ENCODE measurements at places on chromosomes 16 and 17. TPM values are rescaled to one million over a fixed set of nuclear protein-coding genes. Genes with fewer than 3 reads are reported as not detected.

GRCh38 chr17:28252436-28252835, 66.6 kb upstream of the TMEM97 start:
- H3K27ac ChIP-seq: no peak overlapping the region
- H3K4me1 ChIP-seq: peaks cover 3% of the 10 kb centered on the region
- peaks cover 6% of the 10 kb centered on the region for H3K27me3 ChIP-seq
- DNase-seq: no peak

GRCh38 chr16:75248536-75249380, 2.7 kb downstream of the BCAR1 start:
- peaks cover 5% of the 10 kb centered on the region for H3K4me1 ChIP-seq
- H3K36me3 ChIP-seq: no peaks in the 10 kb centered on the region
- peaks cover 48% of the 10 kb centered on the region for H3K27me3 ChIP-seq
- H3K4me3 ChIP-seq: no peak overlapping the region
- DNase-seq: no peak
- no peak overlapping the region for H3K27ac ChIP-seq

DNA sequence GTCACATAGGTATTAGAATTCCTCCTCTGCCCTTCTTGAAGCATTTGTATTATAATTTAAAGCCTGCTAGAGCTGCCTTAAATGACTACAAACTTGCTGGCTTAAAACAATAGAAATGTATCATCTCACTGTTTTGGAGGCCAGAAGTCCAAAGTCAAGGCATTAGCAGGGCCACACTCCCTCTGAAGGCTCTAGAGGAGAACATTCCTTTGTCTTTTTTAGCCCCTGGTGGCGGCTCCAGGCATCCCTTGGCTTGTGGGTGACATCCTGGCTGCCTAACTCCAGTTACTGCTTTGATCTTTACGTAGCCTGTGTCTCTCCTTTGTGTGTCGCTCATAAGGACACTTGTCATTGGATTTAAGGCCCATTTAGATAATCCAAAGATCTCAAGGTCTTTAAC, 186.6 kb upstream of the SALL1 start:
- no peak overlapping the region for H3K27ac ChIP-seq
- no peaks in the 10 kb centered on the region for H3K4me1 ChIP-seq
- no peaks in the 10 kb centered on the region for H3K36me3 ChIP-seq

DNA sequence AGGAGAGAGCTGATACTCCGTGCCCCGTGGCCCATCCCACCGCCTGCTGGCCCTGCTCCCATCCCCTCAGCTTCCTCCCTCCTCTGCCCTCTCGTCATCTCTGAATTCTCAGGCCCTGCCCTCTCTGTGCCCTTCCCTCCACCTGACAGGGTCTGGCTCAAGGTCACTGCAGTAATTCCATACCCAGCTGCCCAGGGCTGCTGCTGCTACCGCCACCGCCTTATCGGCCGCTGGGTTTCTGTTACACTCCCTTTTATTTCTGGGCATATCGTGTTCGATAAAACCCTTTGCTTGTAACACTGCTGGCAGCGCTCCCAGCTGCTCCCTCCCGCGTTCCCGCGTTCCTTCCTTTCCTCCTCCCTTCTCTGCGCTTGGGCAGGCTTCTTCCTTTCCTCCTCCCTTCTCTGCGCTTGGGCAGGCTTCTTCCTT, 1.2 kb downstream of the EPN3 start:
- H3K27me3 ChIP-seq: peaks cover 39% of the 10 kb centered on the region
- H3K36me3 ChIP-seq: no peaks in the 10 kb centered on the region
- H3K4me1 ChIP-seq: peaks cover 5% of the 10 kb centered on the region
- H3K27ac ChIP-seq: no peak overlapping the region

- H3K4me3 ChIP-seq: no peak overlapping the region
- peaks cover 1% of the 10 kb centered on the region for H3K4me1 ChIP-seq
- no peak for DNase-seq
- H3K36me3 ChIP-seq: peaks cover 13% of the 10 kb centered on the region
- no peak overlapping the region for H3K27ac ChIP-seq
- no peaks in the 10 kb centered on the region for H3K27me3 ChIP-seq
Measured at GRCh38 chr17:5405400-5405799, 14.1 kb downstream of the NUP88 start.

GRCh38 chr17:6843241-6843880, 11.8 kb upstream of the TEKT1 start:
- H3K4me1 ChIP-seq: peaks cover 3% of the 10 kb centered on the region
- H3K36me3 ChIP-seq: no peaks in the 10 kb centered on the region
- peaks cover 24% of the 10 kb centered on the region for H3K27me3 ChIP-seq
- H3K4me3 ChIP-seq: no peak overlapping the region

DNA sequence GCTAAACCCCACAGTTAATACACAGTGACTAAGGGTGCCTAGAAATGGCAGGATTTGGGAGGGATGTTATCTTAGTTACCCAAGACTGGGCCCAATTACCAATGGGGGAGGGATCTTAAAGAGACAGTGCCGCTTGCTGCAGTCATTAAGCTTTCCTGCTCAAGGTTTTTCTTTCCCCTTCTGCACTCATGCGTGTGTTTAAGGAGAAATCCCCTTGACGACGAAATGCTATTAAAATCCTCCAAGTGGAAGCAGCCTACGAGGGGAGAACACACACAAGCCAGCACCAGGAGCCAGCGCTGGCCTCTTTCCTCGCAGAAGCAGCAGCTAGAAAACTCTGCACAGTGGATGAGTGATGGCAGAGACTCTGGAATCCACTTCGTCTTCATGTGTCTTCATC, 22.0 kb downstream of the SALL1 start:
- no peak overlapping the region for H3K4me3 ChIP-seq
- H3K27ac ChIP-seq: no peak overlapping the region
- H3K27me3 ChIP-seq: peaks cover 15% of the 10 kb centered on the region
- no peaks in the 10 kb centered on the region for H3K36me3 ChIP-seq
- H3K4me1 ChIP-seq: no peaks in the 10 kb centered on the region

DNA sequence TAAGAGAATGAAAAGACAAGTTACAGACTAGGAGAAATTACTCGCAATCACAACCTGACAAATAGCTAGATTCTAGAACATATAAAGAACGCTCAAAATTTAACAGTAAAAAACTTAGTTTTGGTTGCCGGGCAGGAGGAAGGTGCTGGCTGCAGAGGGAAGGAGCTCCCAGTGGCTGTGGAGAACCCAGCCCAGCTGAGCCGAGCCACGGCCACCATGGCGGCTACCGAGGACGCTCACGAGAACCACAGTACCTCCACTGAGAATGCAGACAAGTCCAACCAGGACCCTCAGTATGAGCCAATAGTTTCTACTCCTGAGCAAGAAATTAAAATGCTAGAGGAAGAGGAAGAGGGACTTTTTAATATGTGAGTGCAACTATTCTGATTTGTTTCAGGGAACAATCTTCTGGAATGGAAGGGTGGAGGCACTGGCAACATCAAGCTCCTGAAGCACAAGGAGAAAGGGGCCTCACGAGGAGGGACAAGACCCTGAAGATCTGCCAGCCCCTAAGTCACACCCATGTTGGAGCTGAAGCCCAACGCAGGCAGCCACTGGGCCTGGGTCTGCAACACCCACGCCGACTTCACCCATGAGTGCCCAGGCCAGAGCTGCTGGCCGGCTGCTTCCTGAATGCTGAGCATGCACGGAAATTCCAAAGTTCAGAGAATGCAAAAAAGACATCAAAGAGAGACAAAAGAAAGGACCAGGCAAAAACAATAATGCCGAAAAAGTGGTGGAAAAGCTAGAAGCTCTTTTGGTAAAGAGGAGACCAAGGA, 55.0 kb downstream of the DNAH17 start:
- H3K36me3 ChIP-seq: no peaks in the 10 kb centered on the region
- no peak overlapping the region for H3K4me3 ChIP-seq
- H3K27me3 ChIP-seq: peaks cover 4% of the 10 kb centered on the region
- H3K27ac ChIP-seq: no peak overlapping the region
- DNase-seq: no peak

GRCh38 chr17:49557312-49558024, 18.2 kb upstream of the NXPH3 start:
- H3K27me3 ChIP-seq: peaks cover 7% of the 10 kb centered on the region
- no peaks in the 10 kb centered on the region for H3K36me3 ChIP-seq
- H3K27ac ChIP-seq: no peak overlapping the region
- H3K4me1 ChIP-seq: peaks cover 11% of the 10 kb centered on the region
- H3K4me3 ChIP-seq: no peak overlapping the region

- H3K4me3 ChIP-seq: no peak overlapping the region
- no peaks in the 10 kb centered on the region for H3K27me3 ChIP-seq
- DNase-seq: no peak
Measured at GRCh38 chr17:61700252-61700651, 109.2 kb upstream of the NACA2 start.

DNA sequence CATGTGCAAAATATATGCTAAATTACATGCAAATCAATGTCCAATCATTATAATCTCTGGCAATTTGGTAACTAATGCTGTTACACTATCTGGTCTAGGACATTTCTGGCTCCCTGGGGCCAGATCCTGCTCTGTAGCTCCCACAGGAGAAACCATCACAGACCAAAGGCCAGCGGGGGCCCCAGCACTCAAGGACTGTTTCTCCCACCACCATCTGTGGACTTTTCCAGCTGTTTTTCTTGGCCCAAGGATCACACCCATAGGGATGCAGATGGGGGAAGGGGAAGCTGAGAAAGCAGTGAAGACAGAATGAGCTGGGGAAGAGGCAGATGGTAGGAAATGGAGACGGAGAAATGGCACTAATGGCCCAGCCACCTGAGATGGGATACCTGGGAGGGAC, at the start of gene HIGD1B:
TSS of gene HIGD1B (plus strand) at position 298 of the 400 bp plus-strand sequence. CDS start 270 bp downstream, outside the sequence.
- H3K4me1 ChIP-seq: peaks cover 8% of the 10 kb centered on the region
- no peaks in the 10 kb centered on the region for H3K36me3 ChIP-seq
- H3K27me3 ChIP-seq: no peaks in the 10 kb centered on the region
- no peak for DNase-seq

GRCh38 chr16:7400117-7400890, 67.7 kb downstream of the RBFOX1 start:
- no peak overlapping the region for H3K27ac ChIP-seq
- DNase-seq: no peak
- H3K4me3 ChIP-seq: no peak overlapping the region
- no peaks in the 10 kb centered on the region for H3K36me3 ChIP-seq

DNA sequence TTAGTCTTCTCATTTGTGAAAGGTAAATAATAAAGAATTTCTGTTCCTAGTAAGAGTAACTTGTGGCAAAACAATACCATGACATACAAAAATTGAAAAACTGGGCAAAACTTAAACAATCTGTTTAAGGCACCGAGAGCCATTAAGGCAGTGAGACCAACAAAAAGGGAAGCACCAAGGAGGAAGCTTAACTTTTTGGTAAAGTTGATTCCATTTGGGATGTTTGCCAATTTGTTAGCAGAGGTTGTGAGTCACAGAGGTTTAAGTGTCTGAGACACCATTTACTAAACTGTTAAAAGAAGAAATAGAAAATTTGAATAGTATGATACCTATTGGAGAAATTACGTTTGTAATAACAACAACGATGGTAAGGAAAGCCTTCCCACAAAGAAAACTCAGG, 4.9 kb downstream of the SLC35G3 start:
- H3K4me3 ChIP-seq: no peak overlapping the region
- H3K27ac ChIP-seq: no peak overlapping the region
- DNase-seq: no peak
- H3K4me1 ChIP-seq: peaks cover 38% of the 10 kb centered on the region
- H3K27me3 ChIP-seq: no peaks in the 10 kb centered on the region

DNA sequence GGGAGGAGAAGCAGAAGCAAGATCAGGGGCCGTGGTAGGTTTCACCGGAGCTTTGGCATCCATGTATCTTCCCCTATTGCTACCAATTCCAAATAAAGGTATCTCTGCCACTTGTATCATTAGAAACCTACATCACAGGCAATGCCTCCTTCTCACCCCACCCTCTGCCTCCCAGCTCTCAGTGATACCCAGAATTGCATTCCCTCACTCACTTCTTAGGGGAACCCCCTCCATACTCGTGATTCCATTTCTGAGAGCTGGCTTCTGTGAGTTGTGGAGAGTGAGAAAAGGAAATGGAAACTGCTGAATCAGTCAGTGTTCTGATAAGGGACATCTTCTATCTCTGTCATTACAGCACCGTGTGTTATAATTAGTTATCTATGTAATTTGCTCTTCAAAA, 2.3 kb upstream of the CCL3 start:
- H3K4me3 ChIP-seq: peak overlapping the region; percentile 61
- peaks cover 11% of the 10 kb centered on the region for H3K36me3 ChIP-seq
- DNase-seq: peak; percentile 85
- no peaks in the 10 kb centered on the region for H3K27me3 ChIP-seq

GRCh38 chr17:30950189-30950588, 20.6 kb upstream of the RNF135 start:
- no peak overlapping the region for H3K27ac ChIP-seq
- H3K36me3 ChIP-seq: no peaks in the 10 kb centered on the region
- no peak overlapping the region for H3K4me3 ChIP-seq

- H3K36me3 ChIP-seq: no peaks in the 10 kb centered on the region
- no peaks in the 10 kb centered on the region for H3K4me1 ChIP-seq
- H3K4me3 ChIP-seq: no peak overlapping the region
- no peak overlapping the region for H3K27ac ChIP-seq
- no peak for DNase-seq
Measured at GRCh38 chr16:81401035-81401950, 43.3 kb upstream of the CMIP start.

DNA sequence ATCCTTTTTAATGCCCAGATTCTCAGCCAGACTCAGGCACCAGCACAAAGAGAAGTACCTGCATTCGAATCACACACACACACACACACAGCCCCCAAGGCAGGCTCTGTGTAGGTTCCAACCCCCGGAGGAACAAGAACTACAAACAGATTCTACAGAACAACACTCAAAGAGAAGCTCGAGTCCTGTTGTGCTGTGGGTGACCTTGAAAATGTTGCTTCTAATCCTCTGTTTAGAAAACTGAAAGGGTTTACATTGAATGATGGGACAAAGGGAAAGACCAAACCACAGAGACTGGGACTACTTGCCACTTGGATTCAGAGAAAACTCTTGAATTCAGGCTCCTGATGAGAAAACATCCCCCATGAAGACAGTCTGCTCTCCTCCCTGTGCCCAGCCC, 568.8 kb upstream of the C16orf82 start:
- no peak overlapping the region for H3K27ac ChIP-seq
- no peaks in the 10 kb centered on the region for H3K4me1 ChIP-seq
- H3K27me3 ChIP-seq: peaks cover 20% of the 10 kb centered on the region
- no peak overlapping the region for H3K4me3 ChIP-seq
- no peak for DNase-seq

GRCh38 chr16:55042556-55043432, 112.1 kb downstream of the IRX5 start:
- H3K27me3 ChIP-seq: peaks cover 3% of the 10 kb centered on the region
- no peak overlapping the region for H3K27ac ChIP-seq
- no peak overlapping the region for H3K4me3 ChIP-seq

GRCh38 chr16:57283214-57283958, 1.1 kb downstream of the PLLP start:
- DNase-seq: no peak
- H3K36me3 ChIP-seq: no peaks in the 10 kb centered on the region
- peaks cover 27% of the 10 kb centered on the region for H3K27me3 ChIP-seq
- H3K27ac ChIP-seq: no peak overlapping the region
- peak overlapping the region; percentile 59 for H3K4me3 ChIP-seq
- no peaks in the 10 kb centered on the region for H3K4me1 ChIP-seq

GRCh38 chr16:84390131-84390785, 21.9 kb downstream of the ATP2C2 start:
- H3K27me3 ChIP-seq: peaks cover 11% of the 10 kb centered on the region
- no peak overlapping the region for H3K4me3 ChIP-seq
- no peak for DNase-seq

Gene RAPGEFL1
- total RNA-seq: 5.9 TPM

Gene SULT1A4
- 2.1 TPM for total RNA-seq

Gene NUP93
- 111 TPM for total RNA-seq

Gene MYADML2
- total RNA-seq: not detected

Gene TNFRSF13B
- total RNA-seq: not detected

Gene HNF1B
- total RNA-seq: not detected

Gene IRX5
- not detected for total RNA-seq

Gene HLF
- 0.21 TPM for total RNA-seq

Gene MT3
- total RNA-seq: 4.2 TPM

All from natural killer cell treated with Interleukin-12 subunit alpha and Interleukin-12 subunit beta and Interleukin-15 and Interleukin-18, amount 100 ng/mL, for 72 hours (primary cell).